A549 (cell line): ENCODE measurements at places on chromosomes 4 and X.

GRCh38 chr4:164012396-164013027 is 518.0 kb downstream of the TMA16 start:
- DNase-seq, result peak; percentile 10

GRCh38 chr4:153788413-153789276 is at the start of gene SFRP2:
Gene SFRP2 (minus strand): TSS chr4:153789083. CDS start chr4:153788835, 248 bp downstream.
- no peak for DNase-seq

DNA sequence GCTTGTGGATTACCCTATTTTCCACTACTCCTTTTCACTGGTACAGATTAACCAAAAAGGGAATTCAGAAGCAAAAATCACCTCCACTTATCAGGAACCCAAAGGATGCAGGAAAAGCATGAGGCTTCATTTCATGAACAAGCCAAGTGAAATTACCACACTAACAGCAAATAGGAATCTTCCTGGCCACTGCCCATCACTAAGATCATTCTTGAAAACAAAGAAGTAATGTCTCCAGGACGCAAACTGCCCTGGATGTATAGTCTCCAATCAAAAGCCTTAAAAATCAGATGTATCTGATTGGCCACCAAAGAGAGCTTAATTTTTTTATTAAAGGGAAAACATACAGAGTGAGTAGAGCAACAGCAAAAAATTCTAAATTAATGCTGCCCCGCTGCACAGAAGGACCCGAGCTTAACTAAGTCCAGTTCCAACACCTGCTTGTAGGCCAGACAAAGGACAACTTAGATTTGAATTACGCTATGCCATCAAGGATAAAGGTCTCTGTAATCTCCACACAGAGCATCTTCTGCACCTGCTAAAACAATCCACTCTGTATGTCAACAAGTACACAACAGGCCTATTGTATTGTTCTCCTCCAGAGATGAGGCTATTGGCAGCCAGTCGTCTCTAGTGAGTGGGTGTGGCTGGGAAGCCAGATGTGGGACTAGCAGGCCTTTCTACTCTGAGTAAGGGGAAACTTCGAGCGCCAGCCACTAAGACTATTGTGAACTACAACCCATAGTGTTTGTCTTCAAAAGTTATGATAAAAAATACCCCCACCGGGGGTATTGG is 12.4 kb downstream of the ZDHHC9 start:
- no peak for DNase-seq

DNA sequence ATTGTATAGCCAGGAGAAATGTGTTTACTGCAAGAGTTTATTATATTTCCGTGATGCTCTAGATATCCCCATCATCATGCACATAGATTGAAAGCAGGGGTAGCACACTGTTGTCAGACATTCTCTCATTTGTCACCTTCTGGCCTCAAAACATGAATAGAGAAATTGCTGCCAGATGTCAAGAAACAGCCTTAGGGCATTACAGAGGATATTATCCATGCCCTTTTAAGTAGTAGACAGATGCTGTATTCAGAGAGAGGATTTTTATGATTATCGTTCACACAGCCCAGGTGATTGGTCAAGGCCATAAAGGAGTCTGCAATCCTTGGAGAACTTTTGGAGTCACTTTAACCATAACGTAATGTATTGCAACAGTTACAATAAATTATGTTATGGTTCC is 1961.5 kb upstream of the TENM3 start:
- DNase-seq, result no peak

DNA sequence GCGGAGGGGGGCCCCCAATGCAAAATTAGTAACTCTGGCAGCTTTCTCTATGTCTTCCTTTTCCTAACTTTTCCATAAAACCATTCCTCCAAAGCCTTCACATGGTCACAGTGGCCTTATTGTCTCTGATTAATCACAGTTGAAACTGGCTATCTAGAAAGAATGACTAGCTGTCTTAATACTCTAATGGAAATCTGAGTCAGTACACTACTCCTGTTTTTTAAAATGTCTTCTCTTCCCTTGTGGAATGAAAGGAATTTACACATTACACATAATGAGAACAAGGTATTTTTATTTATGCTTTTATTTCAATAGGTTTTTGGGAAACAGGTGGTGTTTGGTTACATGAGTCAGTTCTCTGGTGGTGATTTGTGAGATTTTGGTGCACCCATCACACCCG is 66.3 kb upstream of the PUDP start:
- DNase-seq, result no peak

- DNase-seq, result no peak
Observed at GRCh38 chr4:80967346-80967745, 63.2 kb upstream of the BMP3 start.

- no peak for DNase-seq
Observed at GRCh38 chr4:165115301-165115700, 2.6 kb upstream of the TMEM192 start.

- DNase-seq, result peak; percentile 4
Observed at GRCh38 chrX:96407072-96407471, 277.6 kb upstream of the DIAPH2 start.

DNA sequence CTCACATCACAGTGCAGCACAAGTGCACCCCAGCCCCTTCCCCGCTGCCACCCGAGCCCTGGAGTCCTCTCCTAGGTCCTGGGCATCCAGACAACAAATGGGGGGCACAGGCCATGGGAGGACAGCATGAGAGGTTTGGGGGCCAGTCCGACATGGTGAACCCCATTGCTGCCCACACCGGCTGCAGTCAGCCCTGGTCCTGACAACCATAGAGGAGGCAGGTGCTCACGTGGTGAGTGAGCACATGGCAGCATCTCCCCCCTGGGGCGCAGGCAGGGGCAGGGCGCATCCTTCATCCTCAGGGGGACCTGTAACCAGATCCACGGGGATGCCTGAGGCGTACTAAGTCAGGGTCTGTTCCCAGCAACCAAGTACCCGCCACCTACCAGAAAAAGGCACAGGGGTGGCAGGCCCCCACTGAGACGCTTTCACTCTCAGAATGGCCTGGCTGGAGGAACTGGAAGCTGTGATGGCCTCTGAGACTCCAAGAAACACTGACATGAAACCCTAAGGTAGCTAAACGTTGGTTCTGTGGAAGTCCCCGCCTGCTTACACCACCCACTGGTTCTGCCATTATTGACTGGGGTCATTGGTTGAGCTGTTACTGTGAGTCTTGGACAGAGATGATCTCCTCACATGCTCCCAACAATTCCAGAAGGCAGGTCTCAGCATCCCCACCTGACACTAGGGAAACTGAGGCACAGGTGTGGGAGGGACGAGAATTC is 6.5 kb downstream of the ZFYVE28 start:
- DNase-seq, result no peak

- no peak for DNase-seq
Observed at GRCh38 chr4:23770011-23770410, 119.8 kb downstream of the PPARGC1A start.

DNA sequence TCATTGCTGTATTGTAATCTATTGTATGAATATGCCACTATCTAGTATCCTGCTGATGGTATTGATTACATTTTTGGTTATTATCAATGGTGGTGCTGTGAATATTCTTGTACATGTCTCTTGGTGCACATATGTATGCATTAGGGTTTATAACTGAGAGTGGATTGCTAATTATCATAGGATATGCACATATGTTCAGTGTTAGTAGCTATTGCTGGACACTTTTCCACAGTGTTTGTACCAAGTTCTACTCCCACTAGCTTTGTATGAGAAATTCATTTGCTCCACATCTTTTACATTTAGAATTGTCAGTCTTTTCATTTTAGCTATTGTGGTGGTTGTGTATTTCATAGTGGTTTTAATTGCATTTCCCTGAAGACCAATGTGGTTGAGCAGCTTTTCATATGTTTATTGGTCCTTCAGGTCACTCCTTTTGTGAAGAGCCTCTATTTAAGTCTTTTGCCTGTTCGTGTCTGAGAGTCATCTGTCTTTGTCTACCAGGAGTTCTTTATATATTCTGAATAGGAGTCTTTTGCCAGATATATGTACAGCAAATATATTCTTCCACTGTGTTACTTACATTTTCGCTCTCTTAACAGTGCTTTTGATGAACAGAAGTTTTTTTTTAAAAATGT is 87.1 kb downstream of the TBC1D19 start:
- no peak for DNase-seq

- DNase-seq, result no peak
Observed at GRCh38 chrX:8639949-8640475, 91.9 kb downstream of the ANOS1 start.

DNA sequence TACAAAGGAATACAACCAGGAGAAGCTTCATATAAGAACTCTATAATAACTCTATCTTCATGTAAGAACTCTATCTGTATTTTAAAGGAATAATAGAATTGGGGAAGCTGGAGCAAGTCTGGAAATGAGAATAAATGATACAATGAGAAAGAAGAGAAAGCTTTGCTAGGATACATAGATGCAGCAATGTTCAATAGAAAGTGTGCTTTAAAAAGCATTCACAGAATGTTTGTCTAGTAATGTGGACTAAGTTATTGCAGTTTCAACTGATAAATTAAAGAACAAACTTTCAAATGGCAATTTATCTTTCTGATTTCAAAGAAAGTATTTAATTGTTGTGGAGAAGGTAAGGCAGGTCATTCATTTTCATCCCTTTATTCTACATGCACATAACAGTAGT is 104.9 kb downstream of the TTC29 start:
- DNase-seq, result no peak

- DNase-seq, result no peak
Observed at GRCh38 chr4:159538556-159538955, 435.7 kb downstream of the RAPGEF2 start.

GRCh38 chr4:133062851-133063250 is 86.2 kb upstream of the PCDH10 start:
- no peak for DNase-seq

- DNase-seq, result no peak
Observed at GRCh38 chr4:158599765-158600498, 71.8 kb downstream of the C4orf46 start.

- DNase-seq, result no peak
Observed at GRCh38 chrX:115318139-115318538, 28.6 kb downstream of the LUZP4 start.
